Heart left ventricle (tissue), 16 donors: ENCODE measurements at places on chromosomes 1 and 21. TPM values are rescaled to one million over a fixed set of nuclear protein-coding genes. Genes with fewer than 3 reads are reported as not detected.

- no peaks in the 10 kb centered on the region for H3K36me3 ChIP-seq
- H3K4me3 ChIP-seq = no peak overlapping the region
- no peak overlapping the region for H3K27ac ChIP-seq
Observed at GRCh38 chr1:219536038-219536437, 76.9 kb downstream of the ZC3H11B start.

The DENND2C gene
- 2.1 TPM for total RNA-seq

- H3K27ac ChIP-seq = no peak overlapping the region
- no peak for DNase-seq
- no peak overlapping the region for H3K4me3 ChIP-seq
- no peaks in the 10 kb centered on the region for H3K36me3 ChIP-seq
Observed at GRCh38 chr1:34362949-34363348, 186.2 kb downstream of the C1orf94 start.

- H3K36me3 ChIP-seq = peaks cover 3% of the 10 kb centered on the region
- H3K27ac ChIP-seq = no peak overlapping the region
- DNase-seq = no peak
- H3K4me3 ChIP-seq = no peak overlapping the region
- H3K27me3 ChIP-seq = no peaks in the 10 kb centered on the region
Observed at GRCh38 chr1:87108814-87109411, 194.5 kb downstream of the HS2ST1 start.

GRCh38 chr1:29506678-29507225 is 270.4 kb downstream of the PTPRU start:
- no peaks in the 10 kb centered on the region for H3K4me1 ChIP-seq
- H3K4me3 ChIP-seq = no peak overlapping the region
- no peaks in the 10 kb centered on the region for H3K27me3 ChIP-seq
- no peak overlapping the region for H3K27ac ChIP-seq

GRCh38 chr21:28018741-28019669 is 973.7 kb downstream of the LTN1 start:
- no peaks in the 10 kb centered on the region for H3K36me3 ChIP-seq
- H3K27me3 ChIP-seq = no peaks in the 10 kb centered on the region
- DNase-seq = no peak

DNA sequence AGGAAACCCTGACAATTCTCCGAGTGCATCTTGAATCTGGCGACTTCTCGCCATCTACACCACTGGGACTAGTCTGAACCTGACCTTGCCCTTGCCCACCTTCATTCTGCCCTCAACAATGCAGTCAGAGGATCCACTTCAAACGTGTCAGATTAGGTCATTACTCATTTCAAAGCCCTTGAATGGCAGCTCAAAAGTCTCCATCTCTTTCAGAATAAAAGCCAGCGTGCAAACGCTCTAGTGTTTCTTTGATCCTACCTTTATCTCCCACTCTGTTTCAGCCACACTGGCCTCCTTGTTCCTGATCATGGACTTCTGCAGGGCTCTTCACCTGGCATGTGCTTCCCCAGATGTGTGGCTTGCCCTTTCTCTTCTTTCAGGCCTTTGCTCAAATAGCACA is 31.3 kb downstream of the SLC30A1 start:
- no peak for DNase-seq
- H3K4me1 ChIP-seq = peaks cover 5% of the 10 kb centered on the region
- no peak overlapping the region for H3K4me3 ChIP-seq
- no peaks in the 10 kb centered on the region for H3K27me3 ChIP-seq
- H3K27ac ChIP-seq = no peak overlapping the region

- no peak overlapping the region for H3K27ac ChIP-seq
- no peaks in the 10 kb centered on the region for H3K36me3 ChIP-seq
- no peaks in the 10 kb centered on the region for H3K4me1 ChIP-seq
- DNase-seq = no peak
- H3K4me3 ChIP-seq = no peak overlapping the region
Observed at GRCh38 chr1:170247751-170248521, 102.2 kb downstream of the NTMT2 start.

- no peak for DNase-seq
- H3K36me3 ChIP-seq = no peaks in the 10 kb centered on the region
- no peak overlapping the region for H3K27ac ChIP-seq
- no peak overlapping the region for H3K4me3 ChIP-seq
- H3K4me1 ChIP-seq = no peaks in the 10 kb centered on the region
Observed at GRCh38 chr21:42358937-42359336, 7.4 kb downstream of the TFF1 start.

The TMEM82 gene
- total RNA-seq = not detected

GRCh38 chr1:180237869-180238476 is 7.9 kb downstream of the LHX4 start:
- peaks cover 26% of the 10 kb centered on the region for H3K4me1 ChIP-seq
- no peak overlapping the region for H3K4me3 ChIP-seq
- DNase-seq = no peak
- peaks cover 75% of the 10 kb centered on the region for H3K27me3 ChIP-seq
- H3K36me3 ChIP-seq = no peaks in the 10 kb centered on the region

DNA sequence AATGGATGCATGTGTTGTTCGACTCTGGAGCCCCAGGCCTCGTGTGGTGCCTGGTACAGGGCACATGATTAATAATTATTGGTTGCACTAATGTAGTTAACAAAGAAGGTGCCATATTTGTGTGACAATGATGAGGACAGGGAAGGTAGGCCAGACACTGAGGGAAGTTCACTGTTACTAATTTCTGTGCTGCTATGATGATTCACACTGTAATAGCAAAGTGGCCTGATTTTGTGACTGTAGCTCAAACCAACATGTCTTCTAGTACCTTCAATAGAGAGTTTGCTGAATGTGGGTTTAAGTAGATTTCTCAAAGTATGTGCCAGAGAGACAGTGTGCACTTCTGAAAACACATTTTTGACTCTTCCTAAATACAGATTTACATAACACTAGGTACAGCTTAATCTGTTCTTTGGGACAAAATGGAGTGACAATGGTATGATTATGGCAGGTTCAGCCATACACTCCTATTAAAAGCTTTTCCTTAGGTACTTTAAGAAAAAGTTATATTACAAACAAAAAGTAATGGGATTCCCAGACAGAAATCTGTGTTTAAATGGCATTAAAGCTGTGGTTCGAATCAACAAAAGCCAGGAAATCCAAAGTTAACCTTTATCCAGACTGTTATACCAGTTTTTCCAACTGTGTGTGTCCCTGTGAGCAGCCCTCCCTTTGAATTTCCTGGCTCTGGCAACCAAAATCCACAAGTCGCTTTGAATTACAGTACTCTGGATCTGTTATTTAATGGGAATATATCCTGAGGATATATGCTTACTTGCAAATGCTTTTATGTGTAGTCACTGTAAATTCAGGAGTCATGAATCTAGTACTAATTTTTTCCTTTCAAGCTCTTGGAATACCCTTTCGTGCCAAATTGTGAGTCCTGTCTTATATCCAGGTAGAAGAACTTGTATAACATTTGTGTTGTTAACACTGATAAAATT is 277.1 kb upstream of the SGIP1 start:
- no peak overlapping the region for H3K4me3 ChIP-seq
- H3K27ac ChIP-seq = no peak overlapping the region
- no peaks in the 10 kb centered on the region for H3K27me3 ChIP-seq
- no peak for DNase-seq
- H3K4me1 ChIP-seq = peaks cover 11% of the 10 kb centered on the region

DNA sequence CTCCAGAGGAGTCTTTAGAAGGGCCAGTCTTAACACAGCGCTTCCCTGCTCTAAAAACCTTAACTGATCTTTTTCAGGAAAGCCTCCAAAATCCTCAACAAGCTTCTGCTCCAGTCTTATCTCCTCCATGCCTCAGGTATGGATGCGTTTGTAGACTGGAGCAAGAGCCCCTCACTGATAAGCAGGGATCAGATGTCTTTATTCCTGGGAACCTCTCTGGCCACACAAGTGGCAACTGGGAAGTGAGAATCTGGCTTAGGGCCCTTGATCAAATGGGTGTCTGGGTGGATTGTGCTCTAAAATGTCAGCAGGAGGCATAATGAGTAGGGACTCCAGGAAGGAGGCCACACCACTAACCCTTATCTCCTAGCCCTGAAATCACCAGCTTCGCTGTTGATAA is 1.4 kb downstream of the ZBTB8A start:
- H3K4me1 ChIP-seq = no peaks in the 10 kb centered on the region
- H3K4me3 ChIP-seq = peak overlapping the region; percentile 53

- peak overlapping the region; percentile 98 for H3K27ac ChIP-seq
- H3K27me3 ChIP-seq = no peaks in the 10 kb centered on the region
- DNase-seq = peak; percentile 70
- peak overlapping the region; percentile 86 for H3K4me3 ChIP-seq
- H3K4me1 ChIP-seq = peaks cover 46% of the 10 kb centered on the region
Observed at GRCh38 chr1:22053017-22053860, 730 bp downstream of the CDC42 start.

The CRYBG2 gene
- total RNA-seq = not detected

- H3K4me1 ChIP-seq = no peaks in the 10 kb centered on the region
- H3K27ac ChIP-seq = no peak overlapping the region
- H3K36me3 ChIP-seq = no peaks in the 10 kb centered on the region
- no peaks in the 10 kb centered on the region for H3K27me3 ChIP-seq
- DNase-seq = no peak
Observed at GRCh38 chr1:106954661-106955229, 101.7 kb upstream of the PRMT6 start.

DNA sequence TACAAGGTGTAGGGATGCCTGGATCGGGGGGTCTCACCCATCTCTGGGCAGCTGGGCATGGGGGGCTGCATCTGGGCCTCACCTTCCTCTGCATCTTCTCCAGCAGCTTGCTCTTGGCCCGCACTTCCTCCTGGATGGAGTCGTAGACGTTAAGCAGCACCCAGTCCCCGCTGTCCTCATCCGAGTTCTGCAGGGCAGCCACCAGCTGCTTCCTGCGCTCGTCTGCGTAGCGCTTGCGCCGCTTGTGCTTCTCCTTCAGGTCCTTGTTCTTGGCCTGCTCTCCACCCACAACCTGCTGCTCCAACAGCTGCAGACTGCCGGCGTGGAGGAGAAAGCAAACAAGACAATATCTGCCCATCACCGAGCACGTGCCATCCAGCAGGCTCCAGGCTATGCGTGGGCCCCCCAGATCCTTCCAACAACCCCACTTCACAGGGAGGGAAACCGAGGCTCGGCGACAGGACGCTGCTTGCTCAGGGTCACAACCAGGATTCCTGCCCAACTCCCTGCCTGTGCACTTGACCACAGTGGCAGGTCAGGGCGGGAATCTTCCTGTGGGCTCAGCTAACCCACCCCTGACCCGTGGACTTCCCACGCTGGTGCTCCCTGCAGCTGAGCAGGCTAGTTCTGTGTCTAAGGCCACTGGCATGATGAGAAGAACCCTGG is 21.5 kb upstream of the DDOST start:
- peak overlapping the region; percentile 34 for H3K27ac ChIP-seq
- peaks cover 22% of the 10 kb centered on the region for H3K36me3 ChIP-seq
- H3K27me3 ChIP-seq = no peaks in the 10 kb centered on the region
- H3K4me1 ChIP-seq = peaks cover 12% of the 10 kb centered on the region

The KRTAP12-2 gene
- not detected for total RNA-seq

The GPR89A gene
- total RNA-seq = 10.8 TPM

DNA sequence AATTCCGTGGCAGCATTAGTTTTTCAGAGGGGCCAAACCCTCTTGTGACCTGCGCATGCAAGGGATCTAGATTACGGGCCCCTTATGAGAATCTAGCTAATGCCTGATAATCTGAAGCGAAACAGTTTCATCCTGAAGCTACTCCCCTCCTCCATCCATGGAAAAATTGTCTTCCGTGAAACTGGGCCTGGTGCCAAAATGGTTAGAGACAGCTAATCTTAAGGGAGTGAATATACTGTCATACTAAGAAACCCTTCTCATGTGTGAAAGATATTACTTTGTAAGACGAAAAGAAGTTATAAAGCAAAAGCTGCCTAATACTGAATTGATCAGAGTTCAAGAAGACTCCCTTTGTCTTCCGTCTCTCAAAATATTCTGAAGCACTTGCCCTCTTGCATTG is 166.3 kb downstream of the DUSP10 start:
- H3K4me1 ChIP-seq = no peaks in the 10 kb centered on the region
- H3K27ac ChIP-seq = no peak overlapping the region
- H3K36me3 ChIP-seq = no peaks in the 10 kb centered on the region
- H3K27me3 ChIP-seq = no peaks in the 10 kb centered on the region
- no peak for DNase-seq

DNA sequence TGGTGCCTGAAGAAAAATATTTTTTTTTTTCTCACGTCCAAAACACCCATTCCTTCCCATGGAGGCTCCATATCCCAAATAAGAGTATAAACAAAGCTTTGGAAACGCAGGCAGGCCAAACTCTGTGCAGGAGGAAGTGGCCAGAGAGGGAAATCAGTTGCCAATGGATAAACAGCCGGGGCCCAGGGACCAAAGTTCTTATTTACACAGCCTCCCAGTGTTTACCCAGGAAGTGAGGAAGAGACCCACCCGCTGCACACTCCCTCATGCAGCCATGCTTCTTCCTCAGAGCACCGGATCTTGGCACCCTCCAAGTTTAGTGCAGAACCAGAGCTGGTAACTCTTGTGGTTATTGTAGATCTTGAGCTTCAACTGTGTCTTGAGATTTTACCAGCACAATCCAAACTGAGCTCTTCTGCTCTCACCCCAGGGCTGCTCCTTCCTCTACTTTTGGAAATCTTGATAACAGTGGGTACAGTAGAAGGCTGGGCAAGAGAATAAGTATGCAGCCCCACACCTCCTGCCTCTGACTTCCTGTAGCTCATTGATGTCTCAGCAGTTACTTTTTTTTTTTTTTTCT is 14.2 kb downstream of the MARCKSL1 start:
- H3K27me3 ChIP-seq = no peaks in the 10 kb centered on the region
- peaks cover 33% of the 10 kb centered on the region for H3K36me3 ChIP-seq
- H3K4me1 ChIP-seq = no peaks in the 10 kb centered on the region
- no peak for DNase-seq
- no peak overlapping the region for H3K4me3 ChIP-seq
- no peak overlapping the region for H3K27ac ChIP-seq

The LCE1F gene
- total RNA-seq = not detected

DNA sequence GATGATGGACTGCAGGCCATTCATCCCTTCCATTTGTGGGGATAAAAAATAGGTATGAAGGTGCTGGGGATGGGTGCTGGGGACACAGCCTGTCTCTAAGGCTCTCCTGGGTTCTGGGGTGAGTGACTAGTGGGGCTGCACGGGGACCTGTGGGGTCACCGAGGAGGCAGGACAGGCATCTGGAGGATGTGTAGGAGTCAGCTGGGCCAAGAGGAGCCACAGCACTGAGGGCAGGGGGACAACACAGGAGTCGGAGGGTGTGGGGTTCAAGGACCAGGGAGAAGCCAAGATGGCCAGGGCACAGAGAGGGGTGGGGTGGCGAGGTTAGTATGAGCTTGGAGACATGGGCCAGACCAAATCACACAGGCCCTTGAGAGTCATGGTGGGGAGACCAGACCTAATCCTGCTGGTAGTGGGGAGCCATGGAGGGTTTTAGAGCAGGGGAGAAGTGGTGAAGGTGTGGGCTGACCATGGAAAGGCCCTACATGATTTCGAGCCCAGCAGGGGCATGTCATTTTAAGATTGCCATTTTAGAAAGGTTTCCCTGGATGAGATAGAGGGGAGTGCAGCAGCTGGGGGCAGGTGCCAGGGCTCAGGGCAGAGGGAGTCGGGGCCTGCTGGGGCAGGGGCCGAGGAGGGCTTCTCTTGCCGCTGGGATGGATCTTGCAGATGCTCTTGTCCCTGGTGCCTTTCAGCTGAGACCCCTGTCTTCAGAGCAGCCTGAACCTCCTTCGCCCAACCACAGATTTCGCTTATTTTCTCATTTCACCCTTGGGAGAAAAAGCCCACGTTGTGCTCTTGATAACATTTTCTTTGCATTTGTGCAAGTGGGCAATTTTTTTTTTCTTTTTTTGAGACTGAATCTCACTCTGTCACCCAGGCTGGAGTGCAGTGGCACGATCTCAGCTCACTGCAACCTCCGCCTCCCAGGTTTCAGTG is 22.7 kb downstream of the SERINC2 start:
- H3K4me1 ChIP-seq = no peaks in the 10 kb centered on the region
- DNase-seq = no peak
- H3K36me3 ChIP-seq = no peaks in the 10 kb centered on the region
- H3K27ac ChIP-seq = no peak overlapping the region
- H3K4me3 ChIP-seq = no peak overlapping the region
